ENCODE measurements at places on chromosomes 2 and 18. TPM values are rescaled to one million over a fixed set of nuclear protein-coding genes. Genes with fewer than 3 reads are reported as not detected.

Gene RGPD4
- total RNA-seq: 0.05 TPM

Gene NAT8
- not detected for total RNA-seq

- DNase-seq: no peak
Observed at GRCh38 chr18:38035193-38035592, 469.6 kb upstream of the CELF4 start.

GRCh38 chr2:235719146-235719942 lies 225.5 kb downstream of the AGAP1 start:
- no peak for DNase-seq

Gene RAMP1
- total RNA-seq: 0.91 TPM

- no peak for DNase-seq
Observed at GRCh38 chr2:145897151-145897550, 1377.2 kb upstream of the ZEB2 start.

DNA sequence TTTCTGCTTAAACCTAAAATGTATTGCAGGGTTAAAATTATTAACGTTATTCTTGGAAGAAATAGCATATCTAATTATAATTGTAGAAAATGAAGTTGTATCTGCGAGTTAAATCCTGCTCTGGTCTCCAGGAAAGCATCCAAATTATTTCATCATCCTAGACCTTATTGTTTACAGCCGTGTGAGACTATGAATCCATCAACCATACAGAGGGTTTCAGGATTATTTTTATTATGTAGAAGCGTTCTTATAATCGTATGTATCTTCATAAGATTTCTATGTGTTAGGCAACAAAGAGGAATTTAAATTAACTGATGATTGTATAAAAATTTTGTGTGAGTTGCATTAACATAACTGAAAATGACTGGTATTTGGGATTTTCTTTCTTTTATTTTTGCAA lies 14.5 kb upstream of the DSC3 start:
- DNase-seq: no peak

DNA sequence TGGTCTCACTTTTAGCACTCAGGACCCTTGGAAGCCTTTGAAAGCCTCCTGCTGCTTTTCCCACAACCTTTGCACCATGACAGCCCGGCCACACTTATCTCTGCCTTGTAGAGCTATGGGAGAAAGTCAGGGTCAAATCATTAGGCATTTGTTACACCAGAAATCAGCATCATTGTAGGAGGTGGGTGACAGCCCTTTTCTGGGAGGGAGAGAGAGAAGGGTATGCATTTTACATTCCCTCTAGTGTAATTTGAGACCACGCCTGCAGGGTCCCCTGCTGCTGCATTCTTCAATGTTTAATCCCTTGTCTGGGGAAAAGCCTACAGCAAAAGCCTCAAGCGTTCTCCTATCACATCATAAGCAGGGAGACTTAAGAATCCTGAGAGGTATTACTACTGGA lies 766.8 kb upstream of the FAM98A start:
- peak; percentile 16 for DNase-seq

DNA sequence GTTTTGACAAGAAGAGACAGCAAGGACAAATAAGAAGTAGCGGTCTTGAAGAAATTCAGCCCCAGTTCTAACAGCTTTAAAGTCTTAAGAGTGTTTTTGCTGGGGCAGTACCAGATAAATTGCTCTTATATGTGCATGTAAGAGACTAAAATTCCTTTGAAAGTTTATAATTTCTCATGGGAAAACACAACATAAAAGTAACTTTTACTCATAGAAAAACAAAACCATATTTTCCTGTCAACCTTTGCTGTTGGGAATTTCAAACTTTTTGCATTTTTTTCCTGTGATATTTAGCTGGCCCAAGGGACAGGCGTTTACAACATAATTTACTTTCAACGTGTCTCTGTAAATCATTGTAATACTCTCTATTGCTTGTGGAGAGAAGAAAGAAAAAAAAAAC lies 767.8 kb upstream of the ZEB2 start:
- no peak for DNase-seq

Gene LHCGR
- 0.12 TPM for total RNA-seq

- DNase-seq: no peak
Observed at GRCh38 chr2:142966284-142966683, 88.8 kb downstream of the KYNU start.

- no peak for DNase-seq
Observed at GRCh38 chr2:54673501-54673998, 49.9 kb upstream of the EML6 start.

Gene MARCHF4
- 0.86 TPM for total RNA-seq

DNA sequence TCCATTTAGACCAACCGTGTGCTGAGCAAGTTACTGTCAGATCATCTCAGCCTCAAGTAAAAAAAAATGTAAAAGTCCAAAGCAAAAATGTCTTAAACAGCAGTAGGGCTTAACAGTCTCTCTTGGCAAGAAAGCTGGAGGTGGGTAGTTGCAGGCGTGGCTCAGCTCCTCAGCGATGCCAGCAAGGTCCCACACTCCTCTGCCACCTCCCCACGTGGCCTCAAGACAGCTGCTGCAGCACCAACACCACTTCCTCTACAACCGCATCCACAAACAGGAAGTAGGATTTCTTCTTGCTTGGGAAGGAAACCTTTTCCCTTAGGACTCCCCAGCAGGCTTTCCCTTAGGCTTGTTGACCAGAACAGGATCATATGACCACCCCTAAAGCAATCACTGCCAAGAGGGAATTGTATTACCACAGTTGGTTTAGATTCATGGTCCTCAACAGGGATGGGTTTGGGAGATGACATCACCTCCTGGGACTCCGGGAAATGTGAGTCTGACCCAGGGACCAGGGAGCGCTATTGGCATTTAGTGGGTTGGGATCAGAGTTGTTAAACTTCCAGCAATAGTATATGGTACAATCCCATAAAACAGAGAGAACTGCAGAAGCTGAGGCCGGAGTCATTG lies 97.1 kb downstream of the MAPK4 start:
- DNase-seq: no peak

DNA sequence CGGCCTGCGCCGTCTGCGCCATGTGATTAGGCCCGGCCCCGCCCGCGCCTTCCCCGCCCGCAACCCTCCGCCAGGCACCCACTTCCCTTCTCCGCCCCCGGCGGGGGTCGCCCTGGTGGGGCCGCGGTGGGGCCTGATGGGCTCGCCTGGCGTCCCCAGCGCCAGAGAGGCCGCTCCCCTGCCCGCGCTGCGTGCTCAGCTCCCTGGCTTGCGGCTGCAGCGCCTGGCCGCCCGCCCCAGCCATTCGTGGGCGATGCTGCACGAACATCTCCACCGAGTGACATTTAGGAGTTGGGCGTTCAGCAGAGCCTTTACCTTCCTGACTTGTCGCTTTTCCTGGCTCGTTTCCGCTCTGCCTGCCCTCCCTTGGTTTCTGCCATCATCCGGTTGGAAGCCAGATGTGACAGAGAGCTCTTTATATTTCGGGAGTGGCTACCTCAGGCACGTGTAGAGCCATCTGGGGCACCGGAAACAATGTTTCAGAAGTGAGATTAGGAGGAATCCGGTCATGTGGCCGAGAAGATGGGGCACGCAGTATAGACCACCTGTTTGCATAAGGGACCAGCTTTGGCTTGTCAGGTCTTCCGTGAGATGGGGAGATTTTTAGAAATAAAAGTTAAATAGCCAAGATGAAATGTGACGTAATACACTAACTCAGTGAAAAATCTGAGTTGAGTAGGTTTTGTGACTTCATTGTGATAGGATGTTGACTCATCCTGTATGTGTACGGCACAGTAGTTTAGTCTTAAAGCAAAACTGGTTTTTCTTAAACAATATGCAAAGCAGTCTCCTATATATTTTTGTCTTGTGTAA lies 1.2 kb downstream of the GLS start:
- DNase-seq: peak; percentile 54

Gene MAPK4
- 9.3 TPM for total RNA-seq

Gene REG1B
- total RNA-seq: not detected

DNA sequence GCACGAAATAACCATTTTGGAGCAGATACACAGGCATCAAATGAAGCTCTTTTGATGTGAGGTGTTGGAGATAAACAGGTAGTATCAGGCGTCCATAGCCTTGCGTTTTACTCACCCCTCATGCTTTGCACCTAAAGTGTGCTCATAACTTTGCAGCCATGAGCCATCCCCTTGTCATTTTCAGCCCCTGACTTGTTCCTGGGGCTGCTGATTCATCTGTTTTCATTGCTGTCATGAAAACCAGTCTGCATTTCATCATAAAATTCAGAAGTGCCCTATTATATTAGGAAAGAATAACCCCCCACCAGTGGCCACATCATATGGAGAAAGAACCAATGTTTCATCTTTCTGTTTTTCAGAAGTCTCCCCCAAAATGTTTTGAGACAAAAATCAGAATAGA lies 329.7 kb upstream of the NRP2 start:
- no peak for DNase-seq

DNA sequence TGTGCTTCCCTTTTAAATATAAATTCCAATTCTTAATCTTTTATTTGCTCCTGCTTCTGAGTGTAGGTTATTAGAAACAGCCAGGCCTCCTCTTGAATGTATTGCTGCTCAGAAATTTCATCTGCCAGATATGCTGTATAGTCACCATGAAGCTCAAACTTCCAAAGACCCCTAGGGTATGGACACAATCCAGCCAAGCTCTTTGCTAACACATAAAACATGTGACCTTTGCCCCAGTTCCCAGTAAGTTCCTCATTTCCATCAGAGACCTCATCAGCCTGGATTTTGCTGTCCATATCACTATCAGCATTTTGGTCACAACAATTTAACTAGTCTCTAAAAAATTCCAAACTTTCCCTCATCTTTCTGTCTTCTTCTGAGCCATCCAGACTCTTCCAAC lies 75.2 kb downstream of the MAP2 start:
- DNase-seq: no peak

DNA sequence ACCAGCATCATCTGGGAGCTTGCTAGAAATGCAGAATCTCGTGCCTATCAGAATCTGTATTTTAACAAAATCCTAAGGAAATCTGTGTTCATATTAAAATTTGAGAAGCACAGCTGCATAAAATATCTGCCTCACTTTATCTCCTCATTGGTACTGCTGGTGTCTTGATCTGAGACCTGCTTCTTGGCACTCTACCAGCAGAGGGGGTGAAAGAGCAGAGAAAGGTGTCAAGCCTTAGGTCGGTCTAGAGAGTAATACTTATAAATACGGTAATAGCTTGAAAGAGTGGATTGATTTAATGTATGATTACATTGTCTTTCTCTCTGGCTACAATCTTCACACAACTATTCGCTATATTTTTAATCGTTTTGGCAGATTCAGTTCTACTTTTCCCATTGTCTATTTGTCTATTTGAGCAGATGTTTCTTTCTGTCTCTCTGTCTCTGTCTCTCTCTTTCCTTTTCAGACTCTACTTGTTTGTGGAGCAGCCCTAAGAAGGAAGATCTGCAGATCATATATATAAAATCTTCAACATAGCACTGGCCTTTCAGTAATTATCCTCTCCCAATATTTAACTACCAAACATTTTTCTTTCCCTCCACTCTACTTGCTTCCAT lies 1.7 kb upstream of the GCG start:
- peak; percentile 48 for DNase-seq

Gene PDE11A
- 0.23 TPM for total RNA-seq

- DNase-seq: peak; percentile 71
Observed at GRCh38 chr2:85754313-85755095, 713 bp downstream of the ATOH8 start.

GRCh38 chr2:111034606-111035005 lies 86.1 kb upstream of the BCL2L11 start:
- no peak for DNase-seq

Gene MC5R
- total RNA-seq: not detected

DNA sequence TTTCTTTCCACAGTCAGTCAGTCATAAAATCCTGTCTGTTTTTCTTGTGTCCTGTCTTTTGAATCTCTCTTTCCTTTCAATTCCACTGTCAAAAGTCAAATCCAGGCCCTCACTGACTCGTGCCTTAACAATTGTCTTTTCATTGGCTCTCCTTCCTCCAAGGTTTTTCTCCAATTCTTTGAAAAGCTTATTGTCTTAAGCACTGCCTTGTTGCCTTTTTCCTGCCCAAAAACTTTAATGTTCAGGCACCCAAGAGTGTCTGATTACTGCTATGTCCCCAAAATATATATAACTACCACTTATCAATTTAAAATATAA lies 13.9 kb upstream of the SULT1C4 start:
- no peak for DNase-seq

DNA sequence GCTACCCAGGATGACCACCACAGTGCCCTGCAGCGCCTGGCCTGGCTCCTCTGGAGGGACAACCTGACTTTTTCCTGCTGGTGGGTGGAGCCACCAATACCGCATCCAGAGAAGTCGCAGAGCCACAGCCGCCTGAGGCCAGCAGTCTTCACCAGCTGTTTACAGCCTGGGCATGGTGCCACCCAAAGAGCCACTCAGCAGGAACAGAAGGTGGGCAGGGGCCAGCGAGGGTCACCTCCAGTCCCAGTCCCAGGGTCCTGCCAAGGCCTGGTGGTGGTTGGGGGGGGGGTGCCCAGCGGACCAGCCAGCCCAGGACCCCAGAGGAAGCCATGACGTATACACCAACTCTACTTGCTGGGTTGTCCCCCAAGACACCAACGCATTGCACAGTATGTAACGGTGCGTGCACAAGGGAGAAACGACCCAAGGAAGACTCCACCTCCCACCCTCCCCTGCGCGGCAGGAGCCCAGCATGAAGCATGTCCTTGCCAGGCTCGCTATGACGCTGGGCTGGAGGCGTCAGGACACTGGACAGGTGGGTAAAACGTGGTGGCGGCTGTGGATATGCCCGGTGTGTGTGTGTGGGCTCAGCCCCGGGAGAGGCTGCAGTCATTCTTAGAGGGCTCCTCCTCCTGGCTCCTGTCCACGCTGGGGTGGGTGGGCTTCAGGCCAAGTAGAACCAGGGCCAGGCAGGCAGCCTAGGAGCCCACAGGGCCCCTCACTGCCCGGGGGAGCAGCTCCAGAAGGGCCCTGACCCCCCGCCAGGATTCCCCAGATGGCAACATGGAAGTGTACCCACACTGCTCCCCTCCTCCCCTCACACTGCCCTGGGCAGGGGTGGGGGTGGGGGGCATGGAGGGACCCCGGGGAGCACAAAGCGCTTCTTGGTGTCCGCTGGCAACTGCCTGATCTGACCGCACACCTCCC lies 49.3 kb downstream of the HS6ST1 start:
- DNase-seq: no peak

- no peak for DNase-seq
Observed at GRCh38 chr2:102698369-102699111, 63.3 kb upstream of the TMEM182 start.

DNA sequence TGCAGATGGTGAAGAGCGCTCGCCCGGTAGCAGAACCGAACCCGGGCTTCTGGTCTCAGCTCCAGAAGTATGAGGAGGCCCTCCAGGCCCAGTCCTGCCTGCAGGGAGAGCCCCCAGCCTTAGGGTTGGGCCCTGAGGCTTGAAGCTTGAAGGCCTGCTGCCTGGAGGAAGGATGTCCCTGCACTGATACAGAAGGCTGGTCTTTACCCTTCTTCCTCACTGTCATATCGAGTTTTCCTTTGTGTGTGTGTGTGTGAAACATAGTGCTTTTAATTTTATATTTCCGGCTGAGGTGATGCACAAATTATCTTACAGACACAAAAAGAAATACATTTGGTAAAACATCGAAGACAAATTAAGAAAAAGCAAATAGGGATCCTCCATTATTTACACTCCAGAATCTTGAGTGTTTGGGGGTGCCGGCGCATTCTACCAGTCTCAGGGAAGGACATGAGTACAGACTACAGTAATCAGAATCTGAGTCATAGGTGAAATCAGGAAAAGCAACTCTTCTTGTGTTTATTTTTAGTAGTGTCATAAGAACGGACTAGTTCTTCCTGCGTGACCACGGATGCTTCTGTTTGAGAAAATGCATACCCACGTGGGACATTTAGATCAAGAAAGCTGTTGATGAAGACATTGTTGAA lies 1.3 kb downstream of the DUSP28 start:
- DNase-seq: no peak

- DNase-seq: no peak
Observed at GRCh38 chr18:1676387-1676786, 771.7 kb downstream of the ADCYAP1 start.

- no peak for DNase-seq
Observed at GRCh38 chr2:235325151-235325550, 168.7 kb upstream of the AGAP1 start.

Gene TRAF3IP1
- total RNA-seq: 20.7 TPM

Measured in neural crest cell (in vitro differentiated cells).